ENCODE measurements at places on chromosomes 4 and X. TPM values are rescaled to one million over a fixed set of nuclear protein-coding genes. Genes with fewer than 3 reads are reported as not detected.
A peak's percentile ranks its signal among the peaks of the same experiment; 100 is the strongest.

The NAA11 gene
- not detected for total RNA-seq

The TLR10 gene
- 0.08 TPM for total RNA-seq

The MSMO1 gene
- total RNA-seq: 93.5 TPM

The XAGE3 gene
- total RNA-seq: not detected

The ADGRA3 gene
- 73.5 TPM for total RNA-seq

The VCX gene
- total RNA-seq: not detected

The PNMA6F gene
- total RNA-seq: not detected

- no peak for DNase-seq
Measured at GRCh38 chrX:72346302-72346949, 40.7 kb upstream of the CITED1 start.

- DNase-seq: no peak
Measured at GRCh38 chr4:17097362-17097761, 198.9 kb upstream of the LDB2 start.

GRCh38 chr4:79148369-79148768 lies 177.5 kb downstream of the NAA11 start:
- DNase-seq: no peak

- no peak for DNase-seq
Measured at GRCh38 chrX:39905946-39906345, 191.8 kb downstream of the BCOR start.

DNA sequence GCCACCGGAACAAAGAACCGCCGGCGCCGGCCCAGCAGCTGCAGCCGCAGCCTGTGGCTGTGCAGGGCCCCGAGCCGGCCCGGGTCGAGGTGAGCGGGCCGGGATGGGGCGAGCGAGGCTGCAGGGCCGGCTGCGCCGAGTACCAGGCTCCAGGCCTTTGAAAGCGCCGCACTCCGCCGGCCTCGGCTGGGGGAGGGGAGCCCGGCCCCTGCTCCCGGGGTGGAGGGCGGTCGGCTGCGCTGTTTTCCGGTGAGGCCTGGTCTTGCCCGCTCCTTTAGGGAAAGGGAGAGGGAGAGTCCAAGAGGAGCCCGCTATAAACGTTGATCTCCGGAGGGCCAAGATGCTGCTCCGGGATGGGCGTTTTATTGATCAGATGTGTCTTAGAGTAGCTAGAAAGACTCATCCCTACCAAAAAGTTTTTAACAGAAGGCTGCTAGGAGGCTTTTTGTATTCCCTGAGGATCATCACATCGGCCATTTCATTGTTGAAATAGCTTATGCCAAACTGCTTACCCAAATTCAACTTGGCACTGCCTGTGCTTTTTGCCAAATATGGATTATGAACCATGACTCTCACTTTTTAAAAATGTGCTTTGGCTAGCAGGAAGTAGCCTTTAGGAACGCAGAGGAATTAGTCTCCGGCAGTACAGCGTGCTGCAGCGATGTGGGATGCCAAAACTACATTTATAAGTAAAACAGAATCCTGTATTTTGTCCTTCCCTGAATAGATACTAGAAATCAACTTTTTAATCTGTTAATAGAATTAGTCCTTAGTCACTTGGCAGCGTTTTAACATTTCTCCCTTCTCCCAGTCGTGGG lies 760 bp downstream of the TMEM165 start:
- peak; percentile 60 for DNase-seq

DNA sequence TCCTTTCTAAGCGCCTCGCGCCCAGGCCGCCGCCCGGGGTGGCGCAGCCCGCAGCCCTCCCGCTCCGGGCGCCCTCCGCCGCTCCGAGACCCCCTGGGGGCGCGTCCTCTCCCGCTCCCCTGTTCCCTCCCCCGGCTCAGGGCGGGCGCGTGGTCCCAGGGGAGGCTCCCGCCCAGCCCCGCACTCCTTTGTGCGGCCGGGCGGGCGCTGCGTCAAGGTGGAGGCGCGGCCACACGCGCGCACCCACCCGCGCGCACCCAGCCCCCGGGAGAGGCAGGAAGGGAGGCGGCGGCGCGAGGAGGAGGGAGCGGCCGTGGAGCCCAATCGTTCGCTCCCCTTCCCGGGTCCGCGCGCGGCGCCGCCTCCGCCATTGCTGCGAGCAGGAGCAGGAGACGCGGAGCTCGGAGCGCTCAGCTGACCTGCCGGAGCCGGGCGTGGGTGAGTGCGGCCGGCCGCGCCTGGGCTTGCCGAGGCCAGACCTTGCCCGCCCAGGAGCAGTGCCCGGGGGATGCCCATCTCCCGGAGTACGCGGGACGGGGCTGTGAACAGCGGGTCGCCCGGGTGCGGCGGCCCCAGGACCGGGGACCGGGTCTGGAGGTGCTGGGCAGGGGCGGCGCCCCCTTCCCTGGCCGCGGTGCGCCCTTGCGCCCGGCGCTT lies at the start of gene NSG1:
TSS of gene NSG1 (plus strand) at position 367 of the 657 bp plus-strand sequence. CDS start 528 bp downstream, outside the sequence.
- no peak for DNase-seq
